NCI-H2171 (cell line): ENCODE measurements at places on chromosomes 1 and 21.

GRCh38 chr1:119141020-119141424 lies 569 bp upstream of the WARS2 start:
- DNase-seq: no peak

GRCh38 chr1:27150641-27151040 lies 4.3 kb downstream of the SLC9A1 start:
- DNase-seq: no peak

DNA sequence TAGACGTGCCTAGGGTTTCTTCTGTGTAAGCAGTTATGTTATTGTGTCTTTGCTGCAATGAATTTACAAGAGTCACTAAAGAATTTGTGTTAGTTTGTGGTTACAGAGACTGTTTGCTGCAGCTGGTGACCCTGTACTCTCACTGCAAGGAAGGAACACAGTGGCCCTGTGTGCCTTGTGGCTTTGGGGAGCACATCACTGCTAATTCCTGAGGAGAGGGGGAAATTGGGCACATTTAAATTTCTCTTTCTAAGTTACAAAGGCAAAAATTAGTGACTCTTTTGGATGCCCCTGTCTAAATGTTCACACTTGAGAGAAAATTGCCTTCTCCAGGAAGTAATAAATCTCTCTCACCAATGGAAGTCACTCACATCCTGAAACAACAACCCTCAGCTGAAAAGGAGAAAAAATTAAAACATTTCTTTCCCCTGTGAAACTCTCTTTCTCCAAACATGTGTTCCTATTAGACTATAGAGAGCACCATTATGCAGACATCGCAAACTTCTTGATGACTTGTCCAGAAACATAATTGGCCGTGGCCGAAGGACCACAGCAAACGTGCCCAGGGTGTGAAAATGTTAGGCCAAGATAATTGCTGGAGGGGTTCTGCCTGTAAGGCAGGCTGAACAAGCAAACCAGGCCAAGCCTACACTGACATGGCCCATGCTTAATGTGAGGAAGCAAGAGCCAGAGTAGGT lies 32.3 kb upstream of the SPAG17 start:
- DNase-seq: no peak

GRCh38 chr1:1543706-1544099 lies 3.3 kb upstream of the TMEM240 start:
- no peak for DNase-seq

DNA sequence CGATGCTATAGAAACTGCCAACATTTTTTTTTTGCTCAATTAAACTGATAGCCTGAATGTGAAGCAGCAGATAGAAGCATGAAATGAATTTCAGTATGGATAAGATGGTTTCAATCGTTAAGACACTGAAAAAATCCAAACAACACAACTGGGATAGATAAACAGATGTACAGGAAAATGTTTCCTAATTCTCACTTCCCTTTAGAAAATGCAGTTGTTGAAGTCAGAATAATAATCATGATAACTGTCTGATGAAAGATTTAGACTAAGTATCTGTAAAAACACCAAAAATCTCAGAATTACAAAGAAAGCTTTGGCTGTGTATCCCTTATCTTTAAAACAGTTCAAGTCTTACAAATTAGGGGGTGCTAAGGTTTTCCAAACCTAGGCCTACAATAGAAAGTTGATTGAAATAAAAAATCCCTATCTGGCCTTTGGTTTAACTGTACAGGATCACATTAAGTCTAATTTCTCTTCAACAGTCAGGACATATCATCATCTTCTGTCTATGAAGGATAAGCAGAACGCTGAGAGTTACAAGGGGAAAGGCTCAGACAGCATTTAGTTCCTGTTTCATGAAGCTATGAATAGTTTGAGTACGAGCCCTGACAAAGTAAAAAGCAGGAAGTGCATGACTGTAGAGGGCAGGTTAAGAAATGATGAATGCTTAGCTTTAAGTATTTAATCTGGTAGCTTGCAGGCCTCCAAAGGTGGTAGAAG lies 203.2 kb downstream of the APP start:
- DNase-seq: no peak

DNA sequence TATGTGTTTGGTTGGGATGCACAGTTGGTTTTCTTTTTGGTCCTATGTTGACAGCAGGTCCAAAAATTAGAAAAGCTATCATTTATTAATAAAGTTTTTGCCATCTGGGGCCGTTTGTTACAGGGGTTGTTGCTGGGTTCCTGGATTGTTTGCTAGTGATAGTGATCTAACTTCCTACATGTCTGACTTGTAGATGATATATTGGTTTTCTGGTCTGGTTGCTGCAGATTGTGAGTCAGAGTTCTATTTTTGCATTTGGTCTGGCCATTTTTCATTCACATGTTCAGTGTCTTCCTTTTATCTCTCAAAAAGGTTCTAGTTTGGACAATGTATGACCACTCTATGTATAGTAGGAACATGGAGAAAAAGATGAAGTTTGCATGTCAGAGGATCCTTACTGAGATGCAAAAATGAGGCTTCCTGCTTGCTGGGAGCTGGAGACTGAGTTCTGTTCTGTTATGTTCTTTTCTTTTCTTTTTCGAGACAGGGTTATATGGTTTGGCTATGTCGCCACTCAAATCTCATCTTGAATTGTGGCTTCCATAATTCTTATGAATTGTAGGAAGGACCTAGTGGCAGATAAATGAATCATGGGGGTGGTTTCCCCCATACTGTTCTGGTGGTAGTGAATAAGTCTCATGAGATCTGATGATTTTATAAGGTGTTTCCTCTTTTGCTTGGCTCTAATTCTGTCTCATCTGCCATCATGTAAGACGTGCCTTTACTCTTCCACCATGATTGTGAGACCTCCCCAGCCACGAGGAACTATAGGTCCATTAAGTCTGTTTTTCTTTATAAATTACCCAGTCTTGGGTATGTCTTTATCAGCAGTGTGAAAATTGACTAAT lies 4.2 kb upstream of the NVL start:
- DNase-seq: no peak

GRCh38 chr1:232985882-232986526 lies 35.6 kb downstream of the NTPCR start:
- DNase-seq: no peak

DNA sequence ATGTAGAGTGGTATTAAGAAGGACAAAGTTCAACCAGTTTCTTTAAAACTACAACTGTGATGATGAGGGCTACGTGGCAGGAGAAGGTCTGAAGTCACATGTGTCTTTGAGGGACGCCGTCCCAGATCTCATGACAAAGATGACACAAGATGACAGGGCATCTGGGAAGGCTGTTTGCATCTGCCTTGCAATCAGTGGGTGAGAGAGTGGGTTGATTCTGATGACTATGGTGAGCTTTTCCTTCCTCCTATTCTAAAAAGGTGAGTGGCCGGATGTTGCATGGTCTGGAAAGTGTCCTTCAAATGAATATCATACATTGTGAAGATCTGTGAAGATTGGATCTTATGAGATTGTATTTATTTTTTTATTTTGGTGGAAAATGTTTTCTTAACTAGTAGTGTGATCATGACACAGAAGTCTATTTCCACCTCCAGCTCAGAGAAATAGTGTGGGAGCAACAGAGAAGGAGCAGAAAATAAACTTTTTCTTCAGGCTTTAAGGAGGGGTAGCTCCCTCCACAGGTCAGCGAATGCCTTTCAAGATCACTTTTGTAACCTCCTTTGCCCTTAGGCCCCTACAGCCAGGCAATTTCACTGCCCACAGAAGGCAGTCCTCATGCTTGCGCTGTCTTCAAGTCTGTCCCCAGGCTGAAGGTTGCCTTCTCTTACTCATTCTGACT lies 76.0 kb upstream of the ATF3 start:
- no peak for DNase-seq

DNA sequence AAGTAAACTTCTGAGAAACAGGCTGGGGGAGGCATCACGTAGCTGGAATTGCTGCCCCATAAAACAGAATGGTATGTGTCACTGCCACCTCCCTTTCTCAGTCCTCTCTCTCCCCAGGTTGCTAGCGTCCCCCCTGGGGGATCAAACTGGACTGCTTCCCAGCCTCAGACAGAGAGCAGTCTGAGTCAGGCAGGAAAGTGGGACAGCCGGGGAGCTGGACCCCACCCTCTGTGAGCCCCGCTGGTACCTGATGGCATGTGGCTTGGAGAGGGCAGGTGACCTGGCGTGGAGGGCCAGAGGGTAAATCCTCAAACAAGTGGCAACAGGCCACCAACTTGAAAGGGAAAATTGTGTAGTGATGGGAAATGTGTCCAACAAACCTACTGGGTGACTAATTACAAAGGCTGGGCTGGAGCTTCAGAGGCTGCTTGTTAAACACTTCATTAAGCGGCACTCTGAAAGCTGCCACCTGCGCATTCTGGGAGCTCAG lies 1.0 kb upstream of the SFN start:
- no peak for DNase-seq

DNA sequence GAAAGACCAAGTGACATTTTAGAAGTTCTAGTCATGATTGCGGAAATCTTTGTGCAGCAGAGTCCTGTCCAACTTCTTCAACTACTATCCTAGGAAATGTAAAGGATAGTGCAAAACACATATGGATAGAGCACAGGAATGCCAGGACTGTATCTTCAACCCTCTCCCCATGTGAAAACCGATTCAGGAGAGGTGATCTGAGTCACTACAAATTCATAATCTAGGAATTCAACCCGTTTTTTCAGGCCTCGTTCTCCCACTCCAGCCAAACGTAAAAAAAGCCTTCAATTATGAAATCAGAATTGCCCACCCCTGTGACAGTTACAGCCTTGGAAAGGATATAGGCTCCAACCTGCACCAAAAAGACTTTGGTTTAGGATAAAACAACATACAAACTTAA lies 52.9 kb upstream of the RGS1 start:
- DNase-seq: no peak

DNA sequence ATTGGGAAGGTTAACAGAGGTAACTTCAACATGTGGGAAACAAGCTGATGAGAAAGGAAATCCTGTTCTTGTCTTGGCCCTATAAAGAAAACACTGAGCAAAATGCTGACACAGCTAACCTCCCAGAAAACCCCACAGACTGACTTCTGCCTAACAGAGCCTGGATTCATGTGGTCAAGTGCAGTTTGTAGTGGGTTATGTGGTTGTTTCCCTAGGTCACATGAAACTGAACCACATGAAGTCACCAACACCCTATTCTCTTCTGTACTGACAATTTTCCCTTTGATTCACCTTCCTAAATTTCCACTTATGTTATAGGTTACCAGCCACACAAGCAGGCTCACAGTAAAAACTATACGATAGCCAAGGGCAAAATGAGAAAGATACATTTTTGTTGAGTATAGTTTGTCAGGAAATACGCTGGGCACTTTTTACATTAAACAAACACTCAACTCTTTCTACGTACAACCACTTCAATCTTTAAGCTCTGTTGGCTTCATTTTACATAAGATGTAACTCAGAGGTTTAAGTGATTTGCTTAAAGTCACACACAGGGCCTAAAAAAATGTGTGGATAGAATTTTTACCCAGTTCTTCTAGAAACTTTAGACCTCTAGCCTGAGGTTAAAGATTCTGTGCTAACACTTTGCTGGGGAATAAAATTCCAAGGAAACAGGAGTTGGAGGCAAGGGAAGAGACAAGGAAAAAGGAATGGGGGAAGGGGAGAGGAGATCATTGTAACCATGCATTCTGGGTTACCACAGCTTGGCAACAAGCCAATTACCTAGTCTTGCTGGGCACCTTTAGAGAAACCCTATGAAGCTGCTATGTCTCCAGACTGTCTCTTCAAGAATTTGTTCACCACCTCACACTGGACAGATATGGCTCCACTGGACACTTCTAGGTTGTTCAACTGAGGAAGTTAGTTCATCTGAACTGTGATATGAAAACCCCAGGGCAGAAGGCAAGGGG lies 601.6 kb upstream of the USP24 start:
- no peak for DNase-seq

GRCh38 chr1:175146529-175147213 lies 45.9 kb downstream of the KIAA0040 start:
- peak; percentile 30 for DNase-seq

DNA sequence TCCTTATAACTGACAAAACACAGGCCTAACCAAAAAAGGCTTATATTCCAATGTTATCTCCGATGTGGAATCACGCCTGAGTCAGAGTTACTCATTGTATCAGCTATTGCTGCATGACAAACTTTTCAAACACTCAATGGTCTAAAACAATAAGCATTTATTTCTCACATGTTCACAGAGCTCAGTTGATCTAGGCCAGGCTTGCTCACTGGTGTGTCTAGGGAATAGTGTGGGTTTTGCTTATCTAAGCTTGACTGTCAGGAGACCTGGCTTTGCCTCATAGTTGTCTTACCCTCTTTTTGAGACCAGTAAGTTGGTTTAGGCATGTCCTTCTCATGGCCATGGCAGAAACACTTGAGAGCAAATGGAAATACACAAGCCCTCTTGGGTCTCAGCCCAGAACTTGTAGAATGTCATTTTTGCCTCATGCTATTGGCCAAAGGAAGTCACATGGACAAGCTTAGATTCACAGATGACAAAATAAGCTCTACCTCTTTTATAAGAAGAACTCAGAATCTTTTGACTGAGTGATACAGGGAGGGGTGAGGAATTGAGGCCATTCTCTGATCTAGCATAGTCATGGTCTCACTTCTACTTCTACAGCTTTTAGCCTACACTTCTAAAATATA lies 130.8 kb downstream of the HMCN1 start:
- no peak for DNase-seq

GRCh38 chr21:32580949-32581348 lies 4.4 kb downstream of the TCP10L start:
- DNase-seq: no peak

GRCh38 chr1:222769971-222770620 lies 33.1 kb downstream of the FAM177B start:
- DNase-seq: no peak

- DNase-seq: no peak
Measured at GRCh38 chr1:62514746-62515423, 78.0 kb downstream of the USP1 start.

DNA sequence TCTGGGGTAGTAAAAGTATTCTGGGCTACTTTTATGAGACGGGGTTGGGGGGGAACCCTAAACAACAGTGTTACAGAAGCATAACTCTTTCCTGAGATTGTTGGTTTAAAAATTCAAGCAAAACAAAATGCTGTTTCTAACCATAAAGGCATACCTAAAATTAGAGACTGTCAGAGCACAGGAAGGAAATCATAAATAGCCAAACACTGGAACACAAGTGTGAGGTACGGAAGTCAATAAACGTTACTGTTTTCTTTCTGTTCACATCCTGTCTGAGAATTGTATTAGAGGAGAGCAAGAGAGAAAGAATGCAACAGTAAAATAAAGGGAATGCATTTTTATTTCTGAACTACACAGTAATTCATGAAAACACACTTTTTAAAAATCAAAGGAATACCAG lies 42.8 kb upstream of the IL12RB2 start:
- DNase-seq: no peak

GRCh38 chr1:65425697-65426096 lies 5.2 kb downstream of the LEPR start:
- DNase-seq: no peak

GRCh38 chr1:237018896-237019295 lies 14.7 kb upstream of the MT1HL1 start:
- DNase-seq: no peak

DNA sequence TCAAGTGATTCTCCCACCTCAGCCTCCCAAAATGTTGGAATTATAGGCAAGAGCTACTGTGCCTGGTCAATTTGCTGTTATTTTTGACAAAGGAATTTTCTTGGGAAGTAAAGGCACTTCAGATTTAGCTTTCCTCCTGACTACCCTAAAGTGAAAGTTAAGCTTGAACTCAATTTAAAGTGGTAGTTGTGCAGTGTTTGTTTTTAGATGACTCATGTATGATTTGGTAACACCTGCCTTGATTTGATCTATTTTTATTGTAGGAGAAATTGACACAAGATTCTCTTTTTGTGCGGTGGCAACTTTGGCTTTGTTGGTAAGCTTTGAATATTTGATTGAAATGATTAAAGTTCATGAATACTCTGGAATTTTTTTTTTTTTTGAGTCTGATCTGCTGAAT lies 5.0 kb downstream of the RABGGTB start:
- no peak for DNase-seq

GRCh38 chr1:924656-925560 lies 1.2 kb downstream of the SAMD11 start:
- no peak for DNase-seq
